ENCODE measurements at places on chromosomes 7 and 10. TPM values are rescaled to one million over a fixed set of nuclear protein-coding genes. Genes with fewer than 3 reads are reported as not detected.

DNA sequence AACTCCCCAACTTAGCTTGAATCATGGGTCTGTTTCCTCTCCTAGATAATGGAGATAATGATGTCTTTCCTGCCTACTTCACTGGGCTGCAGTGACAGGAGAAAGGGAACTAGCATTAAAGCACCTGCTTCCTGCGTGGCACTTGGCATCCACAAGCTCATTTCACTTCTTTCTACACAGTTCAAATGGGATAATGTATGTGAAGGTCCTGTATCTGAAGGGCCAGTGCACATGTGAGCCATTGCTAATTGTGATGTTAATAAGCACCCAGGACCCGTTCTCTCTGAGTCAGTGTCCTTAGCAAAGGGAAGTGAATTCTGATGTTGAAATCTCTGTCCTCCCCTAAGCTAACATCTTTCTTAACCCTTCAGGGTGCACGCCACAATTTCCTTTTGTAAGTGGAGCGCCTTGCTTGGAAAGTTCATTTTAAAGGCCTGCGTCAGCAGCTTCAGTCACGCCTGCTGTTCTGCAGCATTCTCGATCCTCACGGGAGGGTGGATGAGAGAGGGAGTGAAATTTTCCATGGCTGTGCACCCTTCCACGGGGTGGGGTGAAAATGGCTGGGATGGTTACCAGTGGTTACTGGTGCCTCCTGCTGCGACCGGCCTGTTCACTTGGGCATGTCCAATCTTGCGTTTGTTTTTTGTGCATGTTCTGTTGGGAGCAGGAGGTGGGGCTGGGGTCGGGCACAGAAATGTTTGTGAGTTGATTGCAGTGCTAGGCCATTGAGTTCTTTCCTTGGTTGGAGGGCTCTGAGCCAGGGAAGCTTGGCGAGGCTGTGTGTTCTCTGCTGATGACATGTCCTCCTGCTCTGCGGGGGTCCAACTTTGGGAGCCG lies 59.2 kb downstream of the HK1 start:
- no peak for DNase-seq

The TSPAN12 gene
- 7.1 TPM for total RNA-seq

The TSPAN13 gene
- 5.6 TPM for total RNA-seq

- DNase-seq, result no peak
Measured at GRCh38 chr7:140446467-140446866, 32.8 kb downstream of the MKRN1 start.

- no peak for DNase-seq
Measured at GRCh38 chr10:103232131-103232673, 13.5 kb upstream of the RPEL1 start.
